ENCODE measurements at places on chromosomes 5 and 9.

GRCh38 chr9:117234103-117234502, 180.8 kb downstream of the ASTN2 start:
- DNase-seq = no peak

DNA sequence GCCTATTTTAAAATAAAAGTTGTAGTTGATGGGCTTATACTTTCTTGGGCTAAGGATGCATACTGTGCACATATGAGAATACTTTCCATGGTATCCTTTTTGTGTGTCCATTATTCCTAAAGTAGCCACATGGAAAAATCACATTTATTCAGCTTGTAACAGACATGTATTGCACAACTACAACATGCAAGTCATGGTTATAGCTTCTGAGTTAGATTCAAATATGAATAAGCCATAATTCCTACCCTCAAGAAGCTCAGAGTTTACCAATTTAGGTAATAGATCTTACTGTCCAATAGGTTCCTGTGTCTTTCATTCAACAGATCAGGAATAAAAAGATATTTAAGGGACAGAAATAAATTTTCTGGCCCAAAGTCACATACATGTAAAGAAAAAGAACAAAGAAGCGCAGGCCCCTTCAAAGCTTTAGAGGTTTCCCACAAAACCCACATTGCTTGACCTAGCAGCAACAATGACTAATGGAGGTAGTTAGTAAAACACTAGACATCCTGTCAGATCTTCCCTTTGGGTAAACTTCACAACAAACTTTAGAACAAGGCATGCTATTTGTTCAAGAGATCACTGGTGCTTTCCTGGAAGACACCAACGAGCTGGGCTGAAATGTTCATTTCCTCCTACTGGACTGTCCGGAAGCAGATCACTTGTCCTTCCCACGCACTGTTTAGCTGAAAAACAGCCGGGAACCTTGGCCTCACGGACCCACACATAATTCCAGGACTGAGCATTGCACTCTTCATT, 78.4 kb upstream of the ITGA1 start:
- no peak for DNase-seq

- DNase-seq = no peak
Observed at GRCh38 chr9:125908966-125909365, 161.8 kb downstream of the PBX3 start.

GRCh38 chr5:168642019-168642418, 62.9 kb upstream of the PANK3 start:
- no peak for DNase-seq

- no peak for DNase-seq
Observed at GRCh38 chr5:135398160-135398854, 724 bp downstream of the MACROH2A1 start.

- no peak for DNase-seq
Observed at GRCh38 chr9:92406477-92406876, 2.1 kb upstream of the OGN start.
